ENCODE measurements at places on chromosomes 1 and 21. TPM values are rescaled to one million over a fixed set of nuclear protein-coding genes. Genes with fewer than 3 reads are reported as not detected.

THRAP3 gene
- 88.9 TPM for total RNA-seq

ITLN2 gene
- 0.52 TPM for total RNA-seq

BEST4 gene
- 0.20 TPM for total RNA-seq

CELA2A gene
- total RNA-seq = not detected

IL20 gene
- not detected for total RNA-seq

TSPEAR gene
- not detected for total RNA-seq

CD244 gene
- not detected for total RNA-seq

DPT gene
- 0.53 TPM for total RNA-seq

FAM163A gene
- total RNA-seq = not detected

LCE1C gene
- total RNA-seq = not detected

UBE2U gene
- total RNA-seq = not detected

PRMT6 gene
- total RNA-seq = 14.4 TPM

MTMR11 gene
- total RNA-seq = 11.6 TPM

PRAMEF17 gene
- total RNA-seq = not detected

SERPINC1 gene
- total RNA-seq = 0.07 TPM

DONSON gene
- total RNA-seq = 10.1 TPM

ST6GALNAC5 gene
- 0.83 TPM for total RNA-seq

NECAP2 gene
- total RNA-seq = 78.7 TPM

SPRR2A gene
- total RNA-seq = not detected

SLAMF8 gene
- not detected for total RNA-seq

SLC25A44 gene
- 11.3 TPM for total RNA-seq

C1orf21 gene
- 15.4 TPM for total RNA-seq

AADACL4 gene
- total RNA-seq = not detected

ARHGEF11 gene
- 31.7 TPM for total RNA-seq

SRGAP2B gene
- total RNA-seq = 41.1 TPM

CYP4B1 gene
- not detected for total RNA-seq

CHIA gene
- total RNA-seq = not detected

TRIM45 gene
- total RNA-seq = 1.9 TPM

DNALI1 gene
- 3.9 TPM for total RNA-seq

EFNA3 gene
- total RNA-seq = 3.1 TPM

CFHR3 gene
- total RNA-seq = not detected

RGSL1 gene
- not detected for total RNA-seq

WLS gene
- 163 TPM for total RNA-seq

TAS1R3 gene
- total RNA-seq = 0.26 TPM

TRIM63 gene
- total RNA-seq = 0.30 TPM

TMEM125 gene
- total RNA-seq = not detected

UBXN10 gene
- not detected for total RNA-seq

GJA8 gene
- total RNA-seq = not detected

CFAP57 gene
- total RNA-seq = 0.30 TPM

CCSAP gene
- 9.3 TPM for total RNA-seq

ERICH3 gene
- total RNA-seq = not detected

OR2T29 gene
- total RNA-seq = not detected

KISS1 gene
- total RNA-seq = not detected

HAO2 gene
- total RNA-seq = not detected

COL16A1 gene
- total RNA-seq = 90.8 TPM

PPIAL4G gene
- not detected for total RNA-seq

GRIK3 gene
- not detected for total RNA-seq

NBPF6 gene
- total RNA-seq = 0.10 TPM

NUP210L gene
- 0.07 TPM for total RNA-seq

OBSCN gene
- total RNA-seq = 5.8 TPM

PSMB4 gene
- total RNA-seq = 233 TPM

S100A14 gene
- total RNA-seq = not detected

BARHL2 gene
- not detected for total RNA-seq

ZNF683 gene
- not detected for total RNA-seq

HIPK1 gene
- 31.0 TPM for total RNA-seq

CRYAA gene
- total RNA-seq = not detected

MTX1 gene
- 29.9 TPM for total RNA-seq

BEND5 gene
- total RNA-seq = 0.59 TPM
